ENCODE measurements at places on chromosomes 5 and 9. TPM values are rescaled to one million over a fixed set of nuclear protein-coding genes. Genes with fewer than 3 reads are reported as not detected.

C5orf24 gene
- 24.9 TPM for total RNA-seq

KLF9 gene
- 52.8 TPM for total RNA-seq

SNCAIP gene
- 1.4 TPM for total RNA-seq

RGS7BP gene
- total RNA-seq = 3.6 TPM

FOXI1 gene
- not detected for total RNA-seq

HDHD3 gene
- 8.9 TPM for total RNA-seq

AGXT2 gene
- total RNA-seq = not detected

ARAP3 gene
- 15.2 TPM for total RNA-seq

KCTD16 gene
- total RNA-seq = 0.08 TPM

ZNG1F gene
- total RNA-seq = 1.9 TPM

DRD1 gene
- total RNA-seq = not detected

TNFSF8 gene
- total RNA-seq = 0.63 TPM

ORM2 gene
- not detected for total RNA-seq

CYSRT1 gene
- 0.27 TPM for total RNA-seq

ZNF608 gene
- 6.8 TPM for total RNA-seq

IL3 gene
- total RNA-seq = not detected

HTR4 gene
- 0.99 TPM for total RNA-seq

FAM163B gene
- not detected for total RNA-seq

IFNA2 gene
- not detected for total RNA-seq

COX7C gene
- 1,860 TPM for total RNA-seq

SEMA6A gene
- 6.3 TPM for total RNA-seq

SLC4A9 gene
- 0.44 TPM for total RNA-seq

ARID3C gene
- not detected for total RNA-seq

SLC1A1 gene
- 3.1 TPM for total RNA-seq

HTR1A gene
- not detected for total RNA-seq

IL33 gene
- total RNA-seq = 27.1 TPM

HCN1 gene
- 0.14 TPM for total RNA-seq

HAVCR2 gene
- total RNA-seq = 3.1 TPM

PLEKHG4B gene
- not detected for total RNA-seq

RASEF gene
- 0.05 TPM for total RNA-seq

PTRH1 gene
- total RNA-seq = 13.9 TPM

CCDC127 gene
- total RNA-seq = 7.9 TPM

FOXD4 gene
- 0.11 TPM for total RNA-seq

CACFD1 gene
- total RNA-seq = 11.5 TPM

HMCN2 gene
- 5.5 TPM for total RNA-seq

NSG2 gene
- 0.08 TPM for total RNA-seq

TICAM2 gene
- 2.3 TPM for total RNA-seq

SH3TC2 gene
- 9.4 TPM for total RNA-seq

CEP120 gene
- total RNA-seq = 11.8 TPM

PTGR1 gene
- 50.2 TPM for total RNA-seq

S100Z gene
- not detected for total RNA-seq

CRB2 gene
- not detected for total RNA-seq

CDC20B gene
- total RNA-seq = not detected

C9orf153 gene
- total RNA-seq = 0.38 TPM

LMX1B gene
- total RNA-seq = 1.3 TPM

Measured in left ventricle myocardium inferior (tissue), 1 donor.